ENCODE measurements at places on chromosomes 11 and 22. TPM values are rescaled to one million over a fixed set of nuclear protein-coding genes. Genes with fewer than 3 reads are reported as not detected.

Gene OR4A16
- not detected for total RNA-seq

Gene GPHA2
- total RNA-seq = 0.43 TPM

Gene SCGB1C1
- total RNA-seq = not detected

Gene NRIP3
- total RNA-seq = 2.4 TPM

Gene GALNT18
- total RNA-seq = 10.9 TPM

Gene PIK3IP1
- total RNA-seq = 11.0 TPM

Gene VSIG10L2
- not detected for total RNA-seq

Gene FREY1
- total RNA-seq = 1.8 TPM

Gene SMTNL1
- total RNA-seq = not detected

Gene APOL5
- total RNA-seq = not detected

Gene HTR3A
- total RNA-seq = not detected

Gene B3GAT3
- 60.5 TPM for total RNA-seq

Gene SORL1
- 47.1 TPM for total RNA-seq

Gene HOATZ
- total RNA-seq = not detected

Gene IFITM2
- total RNA-seq = 187 TPM

Gene MED15
- 118 TPM for total RNA-seq

Gene FAM227A
- total RNA-seq = 0.45 TPM

Gene UBTFL1
- not detected for total RNA-seq

Gene MYOD1
- not detected for total RNA-seq

Gene OR8D1
- total RNA-seq = not detected

Gene OOSP4B
- not detected for total RNA-seq

Gene EXPH5
- 6.0 TPM for total RNA-seq

Gene FOLR3
- not detected for total RNA-seq

Gene TREH
- total RNA-seq = not detected

Gene HMOX1
- total RNA-seq = 7.3 TPM

Gene BRSK2
- 0.09 TPM for total RNA-seq

Gene CRYBB2
- total RNA-seq = 0.77 TPM

Gene ZNF280A
- not detected for total RNA-seq

Gene CCDC179
- total RNA-seq = not detected

Data from activated T-helper 17 cell treated with anti-CD3 and anti-CD28 coated beads, Interleukin-2, amount 50 U/mL, for 72 hours (primary cell).